NCI-H1105 treated with DMSO at 0.1 percent for 48 hours (cell line): ENCODE measurements at places on chromosomes 16 and 17.

GRCh38 chr17:57557834-57558681, 187.0 kb downstream of the CCDC182 start:
- no peak for DNase-seq

DNA sequence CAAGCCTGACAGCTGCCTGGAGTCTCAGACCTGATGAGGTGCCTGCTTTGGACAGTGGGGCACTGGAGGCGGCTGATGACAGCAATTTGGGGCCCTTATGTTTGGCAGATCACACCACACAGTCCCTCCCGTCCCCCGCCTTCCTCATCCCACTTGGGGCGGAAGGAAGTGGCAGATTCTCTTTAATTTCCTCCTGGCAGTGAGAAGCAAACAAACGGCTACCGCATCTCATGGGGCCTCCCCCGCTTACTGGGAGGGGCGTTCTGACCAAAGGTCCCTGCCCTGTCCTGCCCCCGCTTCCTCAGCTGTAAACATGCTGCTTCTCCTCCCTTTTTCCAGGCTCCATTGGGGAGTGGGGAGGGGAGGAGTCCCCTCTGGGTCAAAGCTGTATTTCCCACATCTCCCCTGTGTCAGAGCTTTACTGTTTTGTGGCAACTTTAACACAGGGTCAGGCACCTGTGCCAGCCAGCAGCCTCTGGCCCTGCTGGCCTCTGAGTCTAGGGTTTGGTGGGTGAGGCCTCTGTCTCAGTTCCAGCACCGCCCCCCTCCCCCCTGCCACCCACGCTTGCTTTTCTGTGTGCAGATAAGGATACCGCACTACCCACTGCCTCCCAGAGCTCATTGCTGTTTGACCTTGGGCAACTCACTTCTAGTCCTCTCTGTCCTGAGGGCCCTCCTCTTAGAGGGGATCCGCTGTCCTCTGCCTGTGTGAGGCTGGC, 5.4 kb upstream of the NFATC3 start:
- DNase-seq = no peak

DNA sequence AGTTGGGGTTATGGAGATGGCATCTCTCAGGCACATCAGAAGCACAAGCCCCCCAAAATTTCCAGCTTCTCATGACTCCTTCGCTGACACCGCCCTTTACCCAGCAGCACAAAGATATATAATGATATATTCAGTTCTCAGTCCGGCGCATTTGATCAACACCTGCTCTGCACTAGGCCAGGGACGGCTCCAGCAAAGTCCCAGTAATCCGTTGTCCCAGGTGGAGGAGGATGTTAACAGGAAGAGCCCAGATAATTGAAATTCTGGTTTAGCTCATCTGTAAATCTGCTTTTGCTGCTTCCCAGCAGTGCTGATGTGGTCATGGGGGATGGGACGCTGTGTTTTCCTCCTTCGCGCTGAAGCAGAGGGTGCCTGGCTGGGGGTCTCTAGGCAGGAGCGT, 131.5 kb downstream of the OR1D5 start:
- no peak for DNase-seq

DNA sequence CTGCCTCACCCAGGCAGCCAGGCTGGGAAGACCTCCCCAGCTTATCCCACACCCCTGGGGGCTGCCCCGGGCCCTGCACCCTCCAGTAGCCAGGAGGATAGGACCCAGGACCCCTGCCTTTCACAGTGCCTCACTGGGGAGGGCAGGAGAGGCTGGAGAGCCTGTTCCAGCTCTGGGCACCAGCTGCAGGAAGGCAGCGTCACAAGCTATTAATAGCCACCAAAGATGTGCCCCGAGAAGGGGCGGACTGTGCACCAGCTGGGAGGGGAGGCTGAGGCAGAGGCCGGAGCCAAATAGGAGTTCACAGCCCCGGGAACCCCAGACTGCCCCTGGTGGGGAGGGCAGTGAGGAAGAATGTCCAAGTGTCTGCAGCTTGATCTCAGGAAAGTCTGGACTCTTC, 8.8 kb downstream of the SBK1 start:
- DNase-seq = no peak

DNA sequence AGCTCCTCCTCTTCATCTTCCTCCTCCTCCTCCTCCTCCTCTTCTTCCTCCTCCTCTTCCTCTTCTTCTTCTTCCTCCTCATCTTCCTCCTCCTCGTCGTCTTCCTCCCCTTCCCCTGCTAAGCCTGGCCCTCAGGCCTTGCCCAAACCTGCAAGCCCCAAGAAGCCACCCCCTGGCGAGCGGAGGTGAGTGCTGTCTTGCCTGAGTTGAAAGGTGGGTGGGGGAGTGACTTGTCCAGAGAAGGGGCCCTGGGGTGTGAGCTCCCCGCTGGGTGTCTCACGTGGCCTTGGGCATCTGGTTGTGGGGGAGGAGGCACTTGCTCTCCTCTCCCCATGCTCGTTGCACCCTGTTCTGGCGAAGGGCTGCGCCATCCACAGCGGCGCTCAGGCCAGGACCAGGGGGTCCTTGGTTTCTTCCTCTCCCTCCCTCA, 8.0 kb downstream of the ELOB start:
- DNase-seq = no peak

DNA sequence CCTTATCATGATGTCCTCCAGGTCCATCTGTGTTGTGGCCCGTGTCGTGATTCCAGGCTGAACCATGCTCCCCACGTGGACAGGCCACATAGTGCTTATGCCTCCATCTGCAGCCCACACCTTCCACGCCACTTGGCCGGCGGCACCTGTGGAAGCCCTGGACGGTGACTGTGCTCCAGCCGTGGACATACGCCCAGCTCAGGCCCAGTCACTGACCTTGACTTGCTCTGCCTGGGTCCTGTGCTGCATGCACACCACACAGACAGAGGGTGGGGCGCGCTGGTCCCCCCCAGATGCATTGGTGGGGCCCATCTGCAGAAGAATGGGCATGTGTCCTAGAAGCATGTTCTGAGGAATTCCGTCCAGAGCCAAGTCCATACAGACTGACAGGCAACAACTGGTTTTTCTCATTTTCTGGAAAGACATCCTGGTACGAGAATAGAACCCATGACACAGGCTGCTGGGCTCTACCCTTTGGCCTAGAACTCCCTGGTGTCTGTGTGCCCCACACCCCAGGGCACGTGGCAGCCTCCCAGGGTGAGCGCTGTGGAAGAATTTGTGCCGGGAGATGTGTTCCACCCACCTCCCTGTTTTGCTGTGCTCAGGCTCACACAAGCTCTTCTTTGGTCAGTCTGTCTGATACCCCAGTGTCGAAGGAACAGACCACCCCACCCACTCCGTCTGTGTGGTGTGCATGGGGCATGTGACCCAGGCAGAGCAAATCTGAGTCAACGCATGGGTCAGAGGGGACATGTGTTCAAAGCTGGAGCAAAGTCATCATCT, 39.5 kb downstream of the GPT2 start:
- no peak for DNase-seq

GRCh38 chr16:54152362-54153239, 134.0 kb downstream of the IRX3 start:
- DNase-seq = no peak

DNA sequence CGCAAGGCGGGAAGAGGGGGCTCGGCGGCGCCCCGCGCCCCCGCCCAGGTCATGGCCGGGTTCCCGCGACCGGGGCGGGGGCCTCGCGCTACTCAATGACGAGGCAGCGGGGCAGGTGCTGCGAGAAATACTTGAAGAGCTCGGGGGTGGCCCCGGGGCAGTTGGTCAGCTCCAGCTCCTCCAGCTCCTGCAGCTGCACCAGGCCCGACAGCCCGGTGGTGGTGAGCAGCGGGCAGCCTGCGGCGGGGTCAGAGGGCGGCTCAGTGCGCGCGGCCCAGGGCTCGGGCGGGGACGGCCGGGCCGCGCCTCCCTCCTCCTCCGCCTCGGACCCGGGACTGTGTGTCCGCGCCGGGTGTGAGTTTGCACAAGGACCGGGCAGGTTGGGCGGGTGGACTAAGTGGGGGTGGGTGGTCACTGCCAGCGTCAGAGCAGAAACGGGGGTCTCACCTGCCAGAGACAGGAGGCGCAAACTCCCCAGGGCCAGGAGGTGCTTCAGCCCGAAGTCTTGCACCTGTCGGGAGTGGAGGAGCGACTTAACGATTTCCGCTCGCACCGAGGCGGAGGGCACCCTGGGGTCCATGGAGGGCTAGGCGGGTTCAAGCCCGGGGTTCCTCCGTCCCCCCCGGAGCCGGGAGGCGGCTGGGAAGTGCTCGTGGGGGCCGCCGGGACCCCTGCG, 4.1 kb upstream of the WDR24 start:
- DNase-seq = no peak

GRCh38 chr16:71384073-71384724, 25.7 kb downstream of the CALB2 start:
- DNase-seq = no peak
